ENCODE measurements at places on chromosomes 3 and 15.
A peak's percentile ranks its signal among the peaks of the same experiment; 100 is the strongest.

DNA sequence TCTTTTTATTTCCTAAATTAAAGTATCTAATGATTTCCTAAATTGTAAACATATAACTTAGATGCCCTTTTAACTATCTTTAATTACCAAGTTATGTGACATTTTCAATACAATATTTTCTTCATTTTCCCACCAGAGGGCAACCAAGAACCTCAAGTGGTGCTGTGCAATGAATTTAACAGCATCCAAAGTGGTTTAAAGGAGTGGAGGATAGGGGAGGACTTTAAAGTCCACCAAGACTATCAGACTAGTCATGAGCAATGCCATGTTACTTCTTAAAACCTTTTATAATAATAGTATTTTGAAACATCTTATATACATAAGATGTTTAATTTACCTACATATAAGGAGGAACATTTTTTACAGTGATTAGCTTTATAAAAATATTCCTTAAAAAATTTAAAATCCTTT, 74.4 kb downstream of the DLG1 start:
- no peak for DNase-seq

DNA sequence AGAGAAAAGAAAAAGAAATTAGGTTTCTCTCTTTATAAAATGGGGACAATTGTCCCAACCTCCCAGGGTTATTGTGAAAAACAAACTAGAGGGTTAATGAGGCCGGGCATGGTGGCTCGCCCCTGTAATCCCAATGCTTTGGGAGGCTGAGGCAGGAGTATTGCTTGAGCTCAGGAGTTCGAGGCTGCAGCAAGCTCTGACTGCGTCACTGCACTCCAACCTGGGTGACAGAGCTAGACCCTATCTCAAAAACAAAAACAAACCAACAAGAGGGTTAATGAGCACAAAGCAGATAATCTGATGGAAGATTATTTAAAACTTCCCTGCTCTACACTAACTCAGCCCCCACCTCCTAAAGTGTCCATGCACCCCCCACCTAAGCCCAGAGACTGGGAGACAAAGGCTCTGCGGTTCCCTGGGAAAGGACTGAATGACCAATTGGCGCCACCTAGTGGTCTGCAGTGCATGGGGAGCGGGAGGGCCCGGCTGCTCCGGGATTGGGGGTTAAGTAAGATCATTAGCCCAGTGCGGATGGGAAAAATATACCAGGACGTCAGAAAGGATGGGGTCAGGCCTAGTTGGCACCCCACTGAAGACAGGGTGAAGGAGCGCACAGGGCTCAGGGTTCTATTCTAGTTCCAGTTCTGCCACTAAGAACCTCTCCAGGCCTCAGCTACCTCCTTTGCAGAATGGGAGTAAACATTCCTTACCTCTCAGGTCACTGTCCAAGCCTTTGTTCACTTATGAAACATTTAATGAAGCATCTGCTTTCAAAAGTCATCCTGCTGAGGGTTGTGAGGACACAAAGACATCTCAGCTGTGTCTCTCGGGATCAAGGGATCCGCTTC, 15.6 kb downstream of the PIF1 start:
- peak; percentile 36 for DNase-seq

GRCh38 chr15:93943586-93943985, 287.8 kb upstream of the MCTP2 start:
- no peak for DNase-seq

DNA sequence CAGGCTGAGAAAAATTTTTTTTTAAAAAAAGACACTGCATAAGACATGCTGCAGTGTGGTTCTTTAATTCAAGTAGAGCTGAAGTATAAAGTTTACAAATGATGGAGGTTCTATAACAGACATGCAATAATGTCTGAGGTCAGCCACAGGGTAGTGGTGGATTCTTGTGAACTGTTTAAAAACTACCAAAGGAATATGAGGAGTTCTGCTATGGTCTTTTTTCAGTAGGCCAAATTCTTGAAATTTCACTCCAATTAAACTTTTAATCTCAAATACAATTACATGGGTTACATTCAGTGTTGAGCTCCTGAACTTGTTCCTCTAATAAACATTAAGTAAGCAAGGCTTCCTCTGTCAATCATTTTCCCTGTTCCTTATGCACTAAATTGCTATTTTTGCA, 122.7 kb downstream of the PLD1 start:
- no peak for DNase-seq

GRCh38 chr3:48544141-48544540, 12.5 kb downstream of the PFKFB4 start:
- no peak for DNase-seq

- DNase-seq, result no peak
These were observed 38.3 kb upstream of the AGBL1 start for GRCh38 chr15:86041399-86041798.

DNA sequence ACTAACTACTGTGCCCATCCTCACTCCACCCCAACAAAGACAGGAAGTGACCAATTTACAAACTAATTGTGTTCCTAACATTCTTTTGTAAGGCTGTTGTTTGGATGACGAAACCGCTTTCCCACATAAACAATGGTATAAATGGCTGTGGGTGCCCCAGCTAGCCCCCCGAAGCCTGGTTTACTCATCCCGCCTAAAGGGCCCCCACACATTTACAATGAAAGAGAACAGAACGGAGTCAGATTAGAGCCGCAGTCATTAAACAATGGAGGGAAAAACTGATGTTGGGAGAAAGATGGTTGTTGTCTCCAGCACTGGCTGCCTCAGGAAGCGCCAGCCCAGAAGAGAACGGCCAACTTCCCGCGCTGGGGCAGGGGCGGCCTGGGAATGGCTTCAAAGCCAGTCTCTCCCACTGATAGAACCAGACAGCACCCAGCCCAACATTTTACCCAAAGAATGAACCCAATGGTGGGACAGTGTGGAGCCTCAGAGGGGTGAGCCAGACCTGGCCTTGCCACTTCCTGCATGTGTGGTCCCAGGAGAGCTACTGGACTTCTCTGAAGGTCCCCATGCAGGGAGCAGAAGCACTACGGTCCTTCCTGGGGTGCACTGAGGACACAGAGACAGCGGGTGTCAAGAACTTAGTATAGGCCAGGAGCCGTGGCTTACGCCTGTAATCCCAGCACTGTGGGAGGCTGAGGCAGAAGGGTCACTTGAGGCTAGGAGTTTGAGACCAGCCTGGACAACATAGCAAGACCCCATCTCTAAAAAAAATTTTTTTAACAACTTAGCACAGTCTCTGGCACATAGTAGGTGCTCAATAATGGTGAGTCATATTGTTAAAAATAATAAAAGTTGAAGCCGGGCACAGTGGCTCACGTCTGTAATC, 75.8 kb upstream of the GATA2 start:
- no peak for DNase-seq

DNA sequence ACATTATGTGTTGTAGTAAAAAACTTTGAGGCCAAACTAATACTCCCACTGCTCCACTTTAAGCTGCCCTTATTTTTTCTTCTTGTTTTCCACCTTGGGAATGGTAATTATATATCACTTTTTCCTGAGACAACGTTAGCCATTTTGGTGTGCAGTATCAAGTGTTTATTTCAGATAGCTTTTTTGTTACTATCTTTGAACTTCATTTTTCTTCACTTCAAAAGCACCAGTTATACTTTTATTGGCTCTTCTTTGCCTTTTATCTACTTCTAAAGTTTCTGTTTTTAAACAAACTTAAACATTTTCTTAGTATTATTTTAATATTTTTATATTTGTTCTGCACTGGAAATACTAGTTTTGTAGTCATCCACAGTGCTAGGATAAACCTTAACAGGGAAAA, 6.5 kb downstream of the TOPAZ1 start:
- DNase-seq, result no peak

- no peak for DNase-seq
These were observed 533.5 kb upstream of the ZNF385D start for GRCh38 chr3:22284559-22284958.
